ENCODE measurements at places on chromosomes 13 and 19.

DNA sequence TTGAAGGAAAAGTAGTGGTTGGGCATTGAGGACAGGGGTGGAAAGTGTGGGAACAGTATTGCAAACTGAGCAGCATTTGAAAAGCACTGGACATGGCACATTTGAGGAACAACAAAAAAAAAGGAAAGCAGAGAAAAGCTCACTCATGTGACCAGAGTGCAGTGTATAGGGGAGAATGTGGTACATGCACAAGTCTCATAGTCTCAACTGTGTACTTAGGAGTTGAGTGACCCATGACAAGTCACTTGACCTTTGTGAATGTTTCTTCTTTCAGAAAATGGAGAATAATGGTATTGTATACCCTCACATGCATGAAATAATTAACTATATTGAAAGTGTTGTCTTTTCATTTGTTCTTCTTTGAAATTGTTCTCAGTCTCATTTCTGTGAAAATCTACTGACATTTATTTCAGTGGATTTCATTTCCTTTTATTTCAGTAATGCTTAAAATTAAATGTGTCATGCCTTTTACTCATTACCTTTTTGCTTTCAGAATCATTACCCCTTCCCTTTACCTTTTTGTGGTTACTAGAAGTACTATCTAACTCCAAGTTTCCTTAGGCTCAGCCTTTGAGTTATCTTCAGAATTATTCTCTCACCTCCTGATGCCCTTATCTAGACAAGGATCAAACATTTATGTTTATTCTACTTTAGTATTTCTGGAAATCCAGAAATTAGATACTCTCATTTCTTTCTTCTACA, 79.1 kb upstream of the MLNR start:
- no peak for DNase-seq

GRCh38 chr13:60051754-60052285, 111.9 kb downstream of the DIAPH3 start:
- DNase-seq: no peak

- peak; percentile 38 for DNase-seq
These were observed 10.4 kb upstream of the ZSWIM4 start for GRCh38 chr19:13784731-13785452.

DNA sequence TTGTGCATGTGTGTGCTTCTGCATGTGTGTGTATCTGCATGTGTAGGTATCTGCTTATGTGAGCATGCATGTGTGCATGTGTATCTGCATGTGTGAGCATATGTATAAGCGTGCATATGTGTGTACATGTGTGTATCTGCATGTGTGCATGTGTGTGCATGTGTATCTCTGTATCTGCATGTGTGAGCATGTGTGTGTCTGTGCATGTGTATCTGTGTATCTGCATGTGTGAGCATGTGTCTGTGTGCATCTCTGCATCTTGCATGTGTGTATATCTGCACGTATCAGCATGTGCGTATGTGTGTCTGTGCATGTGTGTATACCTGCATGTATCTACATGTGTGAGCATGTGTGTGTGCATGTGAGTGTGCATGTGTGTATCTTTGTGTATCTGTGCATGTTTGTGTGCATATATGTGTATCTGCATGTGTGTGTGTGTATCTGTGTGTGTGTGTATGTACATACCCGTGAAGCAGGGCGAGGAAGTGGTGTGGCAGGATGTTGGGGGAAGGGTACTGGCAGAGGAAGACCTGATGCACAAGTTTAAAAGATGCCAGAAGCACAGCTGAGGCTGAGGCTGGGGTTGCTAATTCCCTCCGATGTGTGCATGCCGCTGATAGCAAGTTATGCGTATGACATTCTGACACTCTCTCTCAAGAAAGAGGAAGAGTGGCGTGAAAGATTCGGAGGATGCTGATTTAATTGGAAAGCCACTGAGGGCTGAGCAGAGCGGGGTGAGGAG, 64.2 kb downstream of the TEX29 start:
- no peak for DNase-seq

- DNase-seq: peak; percentile 59
These were observed 16.8 kb downstream of the SPC24 start for GRCh38 chr19:11138601-11139300.

DNA sequence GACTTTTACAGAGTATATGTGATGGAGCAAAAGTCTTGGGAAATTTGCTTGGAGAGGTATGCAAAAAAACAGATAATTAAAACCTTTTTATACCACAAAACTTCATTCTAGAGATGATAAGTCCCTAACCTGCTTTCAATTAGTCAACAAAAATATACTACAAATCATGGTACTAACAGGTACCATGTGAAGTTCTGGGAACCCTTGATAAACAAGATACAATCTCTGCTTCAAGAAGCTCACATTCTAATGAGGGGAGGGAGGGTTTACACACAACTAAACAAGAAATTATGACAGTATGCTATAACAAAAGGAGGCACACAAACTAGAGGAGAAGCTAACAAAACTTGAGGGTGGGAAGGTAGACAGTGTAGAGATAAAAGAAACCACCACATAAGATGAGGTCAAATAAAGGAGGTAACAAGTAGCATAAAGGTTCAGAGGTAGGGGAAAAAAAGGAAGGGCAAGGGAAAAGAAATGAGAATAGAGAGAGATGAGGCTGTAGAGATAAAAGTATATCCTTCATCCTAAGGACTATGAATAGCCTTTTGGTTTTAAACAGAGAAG, 91.4 kb downstream of the MYCBP2 start:
- DNase-seq: no peak

GRCh38 chr19:29953352-29954247, 11.6 kb downstream of the URI1 start:
- DNase-seq: no peak

DNA sequence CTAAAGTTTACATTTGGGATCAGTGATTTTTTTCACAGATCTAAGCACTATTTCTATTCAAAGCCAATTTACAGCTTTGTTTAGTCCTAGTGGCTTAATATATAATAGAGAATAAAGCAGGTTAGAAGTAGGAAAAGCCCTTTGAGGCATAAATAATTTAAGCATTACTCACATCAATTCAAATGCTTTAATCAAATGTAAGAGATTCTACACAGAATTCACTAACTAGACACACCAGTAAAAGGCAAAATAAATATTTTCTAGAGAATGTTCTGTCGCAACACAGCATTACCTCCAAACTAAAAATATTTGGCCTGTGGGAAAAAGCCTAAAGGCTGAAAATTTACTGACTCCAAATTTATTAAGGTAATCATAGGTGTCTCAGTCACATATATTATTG, 31.3 kb downstream of the KCTD12 start:
- DNase-seq: no peak

DNA sequence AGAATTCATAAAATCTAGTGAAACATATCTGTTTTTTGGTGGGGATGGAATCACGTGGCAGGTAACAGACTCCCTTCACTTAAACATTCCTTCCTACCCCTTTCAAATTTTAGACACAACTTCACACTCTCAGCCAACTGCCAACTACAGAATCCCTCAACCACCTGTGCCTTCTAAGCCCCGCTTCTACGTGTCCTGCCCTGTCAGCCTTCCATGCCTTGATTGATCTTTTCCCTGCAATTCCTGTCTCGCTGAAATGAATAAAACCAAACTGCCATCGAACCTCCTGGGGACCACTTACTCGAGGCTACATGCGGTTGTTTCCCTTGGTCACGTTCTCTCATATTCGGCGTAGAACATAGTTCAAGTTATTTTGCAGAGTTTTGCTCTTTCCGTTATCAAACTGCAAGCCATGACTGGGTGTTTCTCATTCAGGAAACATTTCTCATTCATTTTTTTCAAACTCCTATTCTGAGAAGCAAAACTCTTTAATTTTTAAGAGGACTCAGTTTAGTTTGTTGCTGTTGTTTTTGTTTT, 1.1 kb downstream of the ZNF625 start:
- no peak for DNase-seq

GRCh38 chr13:45809801-45810394, 41.7 kb downstream of the SIAH3 start:
- DNase-seq: peak; percentile 27

- no peak for DNase-seq
These were observed 983 bp downstream of the ITM2B start for GRCh38 chr13:48233889-48234488.

DNA sequence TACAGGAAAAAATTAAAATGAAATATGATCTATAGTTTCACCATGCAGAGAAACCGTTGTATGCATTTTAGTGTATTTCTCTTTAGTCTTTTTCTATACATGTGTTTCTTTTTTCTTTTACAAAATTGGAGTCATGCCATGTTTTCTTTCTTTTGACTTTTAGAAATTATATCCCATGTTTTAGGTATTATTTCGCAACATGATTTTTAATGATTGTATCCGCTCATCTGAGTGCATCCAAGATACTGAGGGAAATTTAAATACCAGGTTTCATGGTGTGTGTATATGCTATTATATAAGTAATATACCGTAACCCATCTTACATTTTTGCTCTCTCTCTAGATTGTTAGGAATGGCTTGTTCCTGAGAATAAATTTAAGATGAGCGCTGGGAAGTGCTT, 82.3 kb downstream of the GPR12 start:
- no peak for DNase-seq

DNA sequence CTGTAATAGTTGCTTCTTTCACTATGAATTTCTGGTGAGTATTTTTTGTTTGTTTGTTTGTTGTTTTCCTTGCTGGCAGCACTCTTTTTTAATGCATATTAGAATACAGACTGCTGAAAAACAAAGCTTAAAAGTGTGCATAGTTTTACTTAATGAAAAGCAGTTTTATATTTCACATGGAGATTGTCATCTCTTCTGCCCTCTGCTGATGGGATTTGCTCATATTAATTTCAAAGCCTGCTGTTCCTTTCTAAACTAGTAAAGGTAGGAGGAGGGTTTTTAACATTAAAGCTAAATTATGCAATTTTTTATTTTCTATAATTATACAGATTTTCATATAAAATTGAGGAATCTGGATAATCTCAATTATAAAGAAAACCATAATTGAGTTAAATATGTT, 692.6 kb upstream of the SLITRK1 start:
- DNase-seq: no peak

DNA sequence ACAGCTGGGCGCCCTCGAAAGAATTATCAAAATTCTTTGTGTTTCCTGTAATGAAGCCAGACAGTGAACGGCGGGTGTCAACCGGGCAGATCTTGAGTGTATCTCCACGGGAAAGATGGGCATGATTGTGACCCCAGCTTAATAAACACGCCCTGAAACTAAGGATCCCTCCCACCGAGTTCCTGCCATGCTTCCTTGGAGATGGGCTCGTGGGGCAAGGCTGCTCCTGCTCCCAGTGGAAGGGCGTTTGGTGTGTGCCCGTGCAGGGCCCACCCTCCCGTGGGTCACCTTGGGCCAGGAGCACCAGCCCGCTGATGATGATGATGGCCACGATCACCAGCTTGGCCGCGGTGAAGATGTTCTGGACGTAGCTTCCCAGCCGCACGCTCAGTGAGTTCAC, 7.4 kb downstream of the SLC7A9 start:
- no peak for DNase-seq

DNA sequence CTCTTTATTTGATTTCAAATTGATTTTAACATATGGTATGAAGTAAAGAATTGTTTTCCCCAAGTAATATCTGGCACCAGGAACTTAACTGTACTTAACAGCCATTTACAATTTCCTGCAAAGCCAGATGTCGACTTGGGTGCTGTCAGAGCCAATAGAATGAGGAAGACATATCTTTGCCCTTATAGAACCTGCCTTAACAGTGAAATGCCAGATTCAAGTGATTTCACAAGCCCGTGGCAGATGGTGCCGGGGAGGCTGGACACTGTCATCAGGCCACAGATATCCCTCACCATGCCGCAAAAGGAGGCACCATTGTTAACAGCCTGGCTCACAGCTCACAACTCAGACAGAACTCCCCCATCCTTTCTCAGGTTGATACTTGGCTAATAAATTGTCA, 48.7 kb downstream of the ESD start:
- DNase-seq: no peak

DNA sequence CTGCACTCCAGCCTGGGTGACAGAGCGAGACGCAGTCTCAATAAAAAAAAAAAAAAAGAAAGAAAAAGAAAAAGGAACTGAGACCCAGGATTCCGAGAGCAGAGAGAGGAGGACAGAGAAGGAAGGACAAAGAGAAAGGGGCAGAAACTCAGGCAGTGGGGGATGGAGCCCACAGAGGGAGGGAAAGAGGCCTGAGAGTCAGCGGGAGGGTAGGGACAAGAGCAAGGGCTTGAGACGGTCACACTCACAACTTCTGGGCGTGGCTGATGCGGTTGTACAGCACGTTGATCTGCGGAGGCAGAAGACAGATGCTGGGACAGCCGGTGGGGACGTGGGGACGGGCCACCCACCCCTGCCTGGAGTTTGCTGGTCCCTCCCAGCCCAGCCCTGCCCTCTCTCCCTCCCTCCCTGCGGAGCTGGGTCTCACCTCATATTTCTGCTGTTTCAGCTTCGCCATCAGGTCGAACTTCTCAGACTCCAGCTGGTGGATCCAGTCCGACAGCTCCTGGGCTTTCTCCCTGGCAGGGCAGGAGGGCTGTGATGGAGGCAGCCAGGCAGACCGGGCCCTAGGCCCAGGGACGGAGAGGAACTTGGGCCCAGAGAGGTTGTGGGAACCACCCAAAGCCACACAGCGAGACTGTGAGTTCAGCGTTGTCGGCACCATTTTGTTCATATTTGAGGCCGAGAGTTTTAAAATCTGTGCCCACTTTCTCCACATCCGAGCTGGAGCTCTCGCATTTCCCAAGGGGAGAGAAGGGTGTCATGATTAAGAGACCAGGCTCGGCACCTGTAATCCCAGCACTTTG, 15.2 kb downstream of the TNNT1 start:
- no peak for DNase-seq

- DNase-seq: no peak
These were observed 10.2 kb downstream of the LRRC4B start for GRCh38 chr19:50558039-50558438.

DNA sequence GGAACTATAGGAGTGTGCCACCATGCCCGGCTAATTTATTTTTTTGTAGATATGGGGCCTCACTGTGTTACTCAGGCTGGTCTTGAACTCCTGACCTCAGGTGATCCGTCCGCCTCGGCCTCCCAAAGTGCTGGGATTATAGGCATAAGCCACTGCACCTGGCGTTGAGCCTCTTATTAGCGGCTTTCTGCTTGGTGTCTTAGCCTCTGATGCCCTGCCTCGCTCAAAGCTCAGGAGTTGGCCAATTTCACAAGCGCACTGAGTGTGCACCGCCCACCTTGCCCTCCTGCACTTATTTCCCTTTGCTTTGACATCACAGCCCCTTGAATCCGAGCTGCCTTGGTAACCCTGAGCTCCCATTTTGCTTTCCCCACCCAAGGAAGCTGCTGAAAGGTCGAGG, 10.1 kb downstream of the YIPF2 start:
- DNase-seq: no peak

DNA sequence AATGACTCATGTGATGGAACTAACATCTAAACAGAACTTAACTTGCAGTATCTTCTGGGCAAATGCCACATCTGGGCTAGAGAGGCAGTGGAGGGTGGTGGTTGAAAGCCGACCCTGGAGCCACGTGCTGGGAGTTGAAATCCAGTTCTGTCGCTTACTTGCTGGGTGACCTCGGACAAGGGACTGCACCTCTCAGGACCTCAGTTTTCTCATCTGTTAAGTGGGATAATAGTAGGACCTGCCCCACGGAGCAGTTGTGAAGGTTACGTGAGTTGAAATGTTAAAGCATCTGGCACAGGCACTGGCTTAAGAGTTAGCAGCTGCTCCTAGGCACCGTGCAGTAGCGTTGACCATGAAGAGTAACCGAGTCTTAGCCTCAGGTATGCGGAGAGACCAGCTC, 76.1 kb downstream of the SIPA1L3 start:
- no peak for DNase-seq

Measured in bone marrow (tissue), 2 donors.